NCI-H1048 (cell line): ENCODE measurements at places on chromosomes 12 and 14.

DNA sequence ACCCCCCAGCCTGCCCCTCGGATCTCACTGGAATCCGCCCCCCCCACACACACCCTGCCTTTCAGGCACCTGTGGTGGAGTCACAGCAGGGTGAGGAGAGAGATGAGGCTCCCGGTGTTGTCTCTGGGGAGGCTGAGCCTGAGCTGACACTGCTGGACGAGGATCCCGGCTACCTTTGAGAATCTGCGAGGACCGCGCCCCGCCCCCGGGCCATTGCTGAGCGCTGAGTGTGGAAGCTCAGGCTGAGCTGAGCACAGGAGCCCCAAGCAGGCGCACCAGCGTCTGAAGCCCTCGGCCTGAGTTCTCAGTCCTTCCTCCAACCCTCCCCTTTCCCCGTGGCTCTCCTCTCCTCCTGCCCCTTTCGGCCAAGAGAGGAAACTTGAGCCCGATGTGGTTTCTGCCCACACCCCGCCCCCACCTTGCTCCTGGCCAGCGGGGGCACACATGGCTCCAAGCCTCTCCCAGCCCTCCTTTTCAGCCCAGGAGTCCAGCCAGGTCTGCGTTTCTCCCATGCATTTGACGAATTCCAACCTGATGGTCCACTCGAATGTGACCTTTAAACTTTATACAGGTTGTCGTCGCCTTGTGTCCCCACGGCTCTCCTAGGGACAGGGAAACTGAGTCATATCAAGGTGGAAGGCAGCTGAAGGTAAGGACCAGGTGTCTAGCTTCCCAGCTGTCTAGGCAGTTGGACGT, at the start of gene NFE2:
TSS of gene NFE2 (minus strand) at position 284 of the 696 bp plus-strand sequence. CDS start 5,767 bp downstream, outside the sequence.
- DNase-seq: no peak

- DNase-seq: no peak
Measured at GRCh38 chr14:40682131-40682913, 924.4 kb upstream of the LRFN5 start.

- DNase-seq: no peak
Measured at GRCh38 chr14:79161571-79161970, 991.4 kb downstream of the NRXN3 start.

GRCh38 chr14:76647697-76648298, 113.5 kb upstream of the VASH1 start:
- DNase-seq: peak; percentile 8

DNA sequence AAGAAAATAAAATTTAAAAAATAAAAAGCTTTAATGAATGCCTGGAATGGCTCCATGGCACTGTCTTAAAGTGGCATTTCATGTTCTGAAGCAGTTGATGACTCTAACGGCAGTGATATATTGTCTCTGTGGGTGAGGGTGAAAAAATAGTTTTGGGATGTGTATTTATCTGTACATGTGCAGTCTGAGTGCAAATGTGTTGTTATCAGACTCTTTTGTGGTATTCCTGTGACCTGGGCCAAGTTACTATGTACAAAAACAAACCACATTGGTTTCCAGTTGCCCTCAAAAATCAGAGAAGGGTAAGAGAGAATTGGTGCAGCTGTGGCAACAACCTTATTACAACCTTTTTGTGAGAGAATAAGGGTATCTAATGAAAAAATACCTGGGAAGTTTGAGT, 81.7 kb upstream of the CCDC91 start:
- no peak for DNase-seq

DNA sequence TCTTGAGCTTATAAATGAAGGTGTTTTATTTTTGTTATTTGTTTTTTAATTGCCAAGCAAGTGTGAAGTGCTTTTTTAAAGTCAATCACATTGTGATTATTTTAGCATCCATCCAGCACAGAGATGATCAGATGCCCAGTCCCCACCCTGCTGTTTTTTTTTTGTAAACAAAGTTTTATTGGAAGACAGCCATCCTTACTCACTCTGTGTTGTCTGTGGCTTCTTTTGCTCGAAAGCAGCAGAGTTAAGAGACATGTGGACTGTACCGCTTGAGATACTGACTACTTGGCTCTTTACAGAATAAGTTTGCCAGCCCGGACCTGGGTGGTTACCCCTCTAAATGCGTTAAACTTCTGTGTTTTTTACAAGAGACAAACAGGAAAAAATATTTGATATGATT, 30.9 kb upstream of the AMN start:
- DNase-seq: no peak

DNA sequence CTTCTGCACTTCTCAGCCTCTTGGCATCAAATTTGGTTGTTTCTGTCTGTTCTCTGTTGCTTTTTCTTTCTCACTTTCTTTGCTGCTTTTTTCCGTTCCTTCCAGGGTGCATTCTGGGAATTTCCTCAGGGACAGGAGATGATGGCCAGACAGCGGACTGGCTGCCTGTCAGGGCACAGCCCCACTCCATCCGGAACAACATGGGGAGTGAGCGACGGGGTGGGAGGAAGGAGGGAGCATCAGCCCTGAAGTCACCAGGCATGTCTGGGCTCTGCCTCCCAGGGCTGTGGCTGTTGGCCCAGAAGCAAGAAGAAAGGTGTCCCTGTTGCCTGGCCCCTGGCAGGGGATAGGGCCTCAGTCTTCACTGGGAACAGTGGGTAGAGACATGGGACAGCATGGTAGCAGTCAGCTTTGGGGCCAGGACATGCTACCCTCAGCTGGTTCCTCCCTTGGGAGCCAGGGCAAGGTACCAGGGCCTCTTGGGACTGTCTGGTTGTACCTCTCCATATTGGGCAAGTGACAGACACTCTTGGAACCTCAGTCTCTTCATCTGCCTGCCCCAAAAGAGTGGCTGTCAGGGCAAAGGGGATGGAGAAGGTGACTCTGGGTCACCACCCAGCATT, 8.6 kb downstream of the PGF start:
- no peak for DNase-seq

DNA sequence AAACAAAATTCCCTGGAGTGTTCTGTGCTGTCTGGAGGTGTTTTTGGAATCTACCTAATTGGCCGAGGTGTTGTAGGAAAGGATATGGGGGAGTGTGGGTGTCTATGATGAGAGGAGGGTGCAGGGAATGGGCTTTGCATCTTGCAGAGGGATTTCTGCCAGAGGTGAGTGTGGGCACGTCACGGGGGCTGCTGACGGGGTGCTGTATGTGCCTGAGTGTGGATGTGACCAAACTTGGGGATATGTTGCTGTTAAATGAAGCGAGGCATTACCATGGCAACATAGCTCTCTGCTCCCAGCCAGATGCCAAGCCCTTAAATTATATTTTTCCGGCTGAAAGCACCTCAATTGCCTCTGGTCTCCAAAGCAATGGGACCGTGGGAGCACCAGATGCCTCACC, 44.3 kb upstream of the SPTLC2 start:
- no peak for DNase-seq

DNA sequence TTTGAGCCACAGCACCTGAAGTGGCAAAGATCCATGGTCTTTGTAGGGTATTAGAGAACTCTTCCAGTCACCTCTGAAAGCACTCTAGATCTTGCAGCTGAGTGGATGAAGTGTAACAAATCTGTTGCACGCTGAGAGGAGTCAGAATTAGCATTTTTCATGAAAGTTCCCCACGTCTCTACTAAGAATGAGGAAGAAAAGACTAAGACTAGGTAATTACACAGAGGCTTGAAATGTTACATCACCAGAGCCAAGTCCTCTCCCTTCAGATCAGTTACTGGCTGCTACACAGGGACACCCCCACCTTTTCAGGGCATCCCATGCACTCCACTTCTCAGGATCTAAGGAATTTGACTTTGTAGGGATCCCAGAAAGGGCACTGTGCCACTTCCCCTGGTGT, 98.6 kb upstream of the FKBP4 start:
- DNase-seq: no peak

DNA sequence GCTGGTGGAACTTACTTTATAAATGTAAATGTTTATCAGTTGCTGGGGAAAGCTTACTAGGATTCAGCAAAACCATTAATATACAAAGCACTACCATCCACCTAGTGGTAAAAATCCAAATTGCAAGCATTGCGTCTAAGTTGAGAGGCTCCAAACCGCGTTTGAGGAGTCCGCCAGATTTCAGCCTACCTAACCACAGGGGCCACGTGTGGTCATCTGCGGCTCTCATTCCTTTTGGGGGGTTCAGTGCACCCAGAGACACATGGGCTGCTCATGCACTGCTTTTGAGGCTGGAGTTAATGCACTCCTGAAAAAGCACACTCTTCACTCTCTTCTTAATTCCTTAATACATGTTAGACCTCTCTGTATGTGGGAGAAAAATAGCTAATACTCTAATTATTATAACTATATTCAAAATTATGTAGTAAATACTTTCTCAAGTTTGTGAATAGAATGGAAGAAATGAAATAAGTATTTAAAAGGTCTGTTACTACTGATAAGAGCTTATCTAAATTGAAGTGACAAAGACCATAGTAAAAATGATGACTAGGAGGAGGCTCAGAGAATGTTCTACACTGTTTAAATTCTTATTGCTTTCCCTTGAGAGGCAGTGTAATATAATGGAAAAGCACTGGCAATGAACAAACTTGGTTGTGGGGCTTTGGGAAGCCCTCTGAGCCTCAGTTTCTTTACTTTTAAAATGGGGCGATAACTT, 41.4 kb upstream of the MANSC4 start:
- DNase-seq: no peak

GRCh38 chr12:121966959-121967358, 48.6 kb downstream of the CFAP251 start:
- no peak for DNase-seq

DNA sequence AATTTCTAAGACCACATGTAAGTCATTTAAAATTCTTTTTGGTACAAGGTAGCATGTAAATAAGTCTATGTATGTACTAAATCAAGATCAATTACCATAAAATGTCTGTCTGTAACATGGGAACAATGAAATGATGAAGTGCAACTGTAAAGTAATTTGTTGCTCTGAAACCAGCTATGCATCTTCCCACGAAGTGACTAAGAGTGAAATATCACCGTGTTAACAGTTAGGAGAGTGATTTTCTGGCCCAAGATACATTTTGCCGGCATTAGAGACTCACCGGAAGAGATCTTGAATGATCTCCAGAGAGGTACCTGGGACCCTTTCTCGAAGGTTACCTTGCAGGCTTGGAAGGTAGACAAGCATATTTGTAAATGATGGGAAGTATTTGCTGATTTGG, 105.8 kb downstream of the SAMD4A start:
- DNase-seq: no peak

- DNase-seq: no peak
Measured at GRCh38 chr14:81765651-81766275, 232.1 kb upstream of the SEL1L start.

DNA sequence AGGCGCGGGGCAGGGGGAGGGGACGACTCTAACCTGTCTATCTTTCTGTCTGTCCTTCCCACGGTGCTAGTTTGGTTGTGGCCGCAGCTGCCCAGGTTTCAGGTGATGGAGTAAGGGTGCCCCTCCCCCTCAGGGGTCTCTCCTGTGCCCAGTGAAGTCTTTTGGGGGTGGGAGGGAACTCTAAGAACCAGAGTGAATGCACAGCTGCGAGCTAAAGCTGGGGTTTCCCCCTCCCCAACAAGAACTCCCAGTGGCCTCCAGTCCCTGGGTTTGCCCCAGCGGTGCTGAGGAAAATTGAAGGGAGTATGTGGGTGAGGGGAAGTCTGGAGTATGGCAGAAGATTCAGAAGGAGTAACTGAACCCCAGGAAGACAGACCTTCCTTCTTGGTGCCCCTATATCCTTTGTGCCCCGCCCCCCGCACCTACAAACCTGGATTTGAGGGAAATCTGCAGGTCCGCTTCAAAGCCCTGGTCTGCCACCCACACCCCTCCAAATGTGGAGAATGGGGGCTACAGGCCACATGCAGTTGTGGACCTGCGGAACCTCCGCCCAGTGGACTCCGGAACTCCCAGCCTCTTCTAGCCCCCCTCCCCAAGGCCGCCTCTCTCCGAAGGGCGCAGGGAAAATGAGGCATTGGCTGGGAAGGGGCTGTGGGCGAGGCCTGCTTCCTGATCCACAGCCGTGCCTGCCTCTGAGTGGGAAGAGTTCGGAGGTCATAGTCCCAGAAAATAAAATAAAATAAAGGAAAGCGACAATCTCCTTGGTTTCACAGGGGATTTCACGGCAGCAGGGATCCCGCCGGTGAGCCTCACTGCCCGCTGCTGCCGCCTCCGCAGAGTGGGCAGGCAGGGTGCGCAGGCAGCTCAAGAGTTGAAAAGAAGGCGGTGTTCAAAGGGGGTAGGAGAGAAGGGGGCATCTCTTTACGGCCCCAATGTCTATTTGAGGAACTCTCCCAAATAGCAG, 3.4 kb upstream of the HOXC9 start:
- no peak for DNase-seq

DNA sequence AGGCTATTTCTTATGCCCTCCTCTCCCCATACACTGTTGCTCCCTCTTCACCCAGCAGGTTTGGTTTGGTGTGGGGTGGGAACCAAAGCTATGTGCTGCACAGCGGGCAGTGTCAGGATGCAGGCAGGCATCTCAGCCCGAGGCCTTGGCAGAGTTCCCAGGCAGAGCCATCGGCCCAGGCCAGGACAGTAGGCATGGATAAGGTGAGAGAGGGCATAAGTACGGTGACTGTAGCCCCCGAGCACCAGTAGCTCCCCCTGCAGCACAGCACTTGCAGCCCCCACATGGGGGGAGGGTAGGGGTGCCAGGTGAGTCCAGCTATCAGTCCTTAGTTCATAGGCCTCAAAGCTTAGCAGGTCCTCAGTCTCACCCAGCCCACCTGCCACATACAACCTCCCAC, 7.2 kb downstream of the KLHL33 start:
- DNase-seq: no peak

- peak; percentile 12 for DNase-seq
Measured at GRCh38 chr12:89225808-89226411, 126.4 kb downstream of the DUSP6 start.

DNA sequence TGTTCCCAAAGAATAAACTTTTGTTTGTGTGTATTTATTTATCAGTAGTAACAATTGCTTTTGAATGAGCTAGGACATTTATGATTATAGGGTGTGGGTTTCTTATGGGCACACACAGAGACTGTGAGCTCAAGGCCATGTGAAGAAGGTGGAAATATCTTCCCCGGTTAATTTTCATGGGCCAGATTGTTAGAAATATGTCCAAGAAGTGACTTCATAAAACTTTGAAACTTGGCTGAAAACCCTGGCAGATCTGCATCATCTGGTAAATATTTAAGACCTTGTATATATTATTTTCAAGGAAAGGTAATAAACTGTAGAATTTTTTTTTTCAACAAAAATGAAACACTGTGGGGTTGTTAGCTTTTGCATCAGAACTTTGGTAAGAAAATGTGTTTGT, 53.5 kb upstream of the RNU6-8 start:
- no peak for DNase-seq

DNA sequence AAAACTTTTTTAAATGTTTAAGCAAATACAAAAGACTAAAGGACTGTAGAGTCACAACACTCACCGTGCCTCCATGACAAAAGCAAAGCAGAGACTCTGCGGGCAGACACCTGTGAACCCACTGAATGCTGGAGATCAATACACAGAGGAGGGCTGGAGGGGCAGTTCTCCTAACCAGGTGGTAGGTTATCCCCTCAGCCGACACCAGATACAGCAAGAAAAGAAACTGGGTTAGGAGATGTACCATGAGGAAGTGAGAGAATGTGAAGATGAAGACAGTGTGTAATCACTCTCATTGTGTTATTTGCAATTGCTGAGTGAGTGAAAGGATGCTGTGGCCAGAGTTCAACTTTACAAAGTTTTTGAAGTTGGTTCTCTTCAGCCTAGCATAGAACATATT, 480.3 kb downstream of the BCL11B start:
- DNase-seq: no peak

GRCh38 chr12:41980390-41980789, 164.3 kb downstream of the GXYLT1 start:
- DNase-seq: no peak
